ENCODE measurements at places on chromosomes 6 and 20.
A peak's percentile ranks its signal among the peaks of the same experiment; 100 is the strongest.

- no peak for DNase-seq
These were observed 249.5 kb downstream of the ZFAND3 start for GRCh38 chr6:38068854-38069590.

DNA sequence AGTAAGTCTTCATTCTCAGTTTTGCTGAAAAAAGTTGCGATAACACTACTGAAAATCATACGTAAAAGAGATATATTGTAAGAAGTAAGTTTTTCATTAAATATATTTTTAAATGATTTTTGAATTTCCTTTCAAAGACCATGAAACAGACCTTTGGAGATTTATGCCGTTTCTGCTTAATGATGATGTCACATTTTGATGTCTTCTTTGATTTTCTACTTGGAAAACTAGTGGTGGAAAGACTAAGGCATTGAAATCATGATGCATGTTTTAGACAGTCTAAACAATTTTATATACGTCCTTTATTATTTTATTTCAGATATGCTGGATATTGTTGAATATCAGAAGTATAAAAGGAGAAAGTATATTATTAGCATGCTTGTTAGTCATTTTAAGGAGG is 33.7 kb downstream of the EYA4 start:
- DNase-seq, result no peak

DNA sequence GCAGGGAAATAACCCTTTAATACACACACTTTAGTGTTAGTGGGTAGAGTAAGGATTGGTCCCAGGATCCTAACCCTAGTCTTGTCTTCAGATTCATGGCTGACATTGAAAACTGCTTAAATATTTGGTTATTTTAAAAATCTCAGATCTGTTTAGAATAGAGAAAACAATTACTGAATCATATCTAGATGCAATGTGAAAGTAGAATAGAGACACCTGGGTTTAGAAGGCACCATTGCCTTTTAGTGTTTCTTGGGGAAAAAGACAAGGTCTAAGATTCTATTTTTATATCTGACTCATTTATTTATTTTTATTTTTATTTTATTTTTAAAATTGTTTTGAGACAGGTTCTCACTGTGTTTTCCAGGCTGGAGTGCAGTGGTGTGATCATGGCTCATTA is 6.0 kb downstream of the DDX43 start:
- no peak for DNase-seq

DNA sequence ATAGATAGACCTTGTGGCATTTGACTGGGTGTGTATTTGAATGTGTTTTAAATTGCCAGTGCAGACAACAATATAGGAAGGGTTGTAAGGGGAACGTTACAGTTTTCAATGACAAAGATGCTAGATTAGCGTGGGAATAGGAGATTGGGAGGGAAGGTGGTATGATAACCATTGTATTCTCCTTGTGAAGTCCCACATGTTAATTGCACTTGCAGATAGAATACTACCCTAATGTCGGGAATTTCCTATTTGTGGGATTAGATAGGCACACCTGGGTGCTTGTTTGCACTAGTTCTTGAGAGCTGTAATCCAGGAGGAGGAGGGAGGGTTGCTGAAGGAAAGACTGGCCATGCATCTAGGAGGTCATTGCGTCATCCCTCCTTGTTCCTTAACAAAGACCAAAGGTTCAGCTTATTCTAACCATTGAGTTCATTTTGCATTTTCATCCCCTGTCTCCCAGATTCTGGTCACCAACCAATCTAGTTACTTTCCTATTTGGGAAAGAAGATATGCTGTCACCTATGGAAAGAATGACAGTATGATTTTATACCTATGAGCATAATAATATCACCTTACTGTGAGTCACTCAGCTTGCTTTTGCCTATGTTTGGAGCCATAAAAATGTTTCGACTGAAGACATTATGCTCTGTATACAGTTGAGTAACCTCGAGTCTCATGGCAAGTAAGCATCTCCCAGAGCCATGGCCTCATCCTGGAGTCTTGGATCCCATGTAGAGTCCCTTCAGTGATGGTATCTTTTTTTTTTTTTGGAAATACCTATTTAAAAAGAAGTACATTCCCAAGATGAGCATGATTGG is 201.5 kb downstream of the DTNBP1 start:
- no peak for DNase-seq

DNA sequence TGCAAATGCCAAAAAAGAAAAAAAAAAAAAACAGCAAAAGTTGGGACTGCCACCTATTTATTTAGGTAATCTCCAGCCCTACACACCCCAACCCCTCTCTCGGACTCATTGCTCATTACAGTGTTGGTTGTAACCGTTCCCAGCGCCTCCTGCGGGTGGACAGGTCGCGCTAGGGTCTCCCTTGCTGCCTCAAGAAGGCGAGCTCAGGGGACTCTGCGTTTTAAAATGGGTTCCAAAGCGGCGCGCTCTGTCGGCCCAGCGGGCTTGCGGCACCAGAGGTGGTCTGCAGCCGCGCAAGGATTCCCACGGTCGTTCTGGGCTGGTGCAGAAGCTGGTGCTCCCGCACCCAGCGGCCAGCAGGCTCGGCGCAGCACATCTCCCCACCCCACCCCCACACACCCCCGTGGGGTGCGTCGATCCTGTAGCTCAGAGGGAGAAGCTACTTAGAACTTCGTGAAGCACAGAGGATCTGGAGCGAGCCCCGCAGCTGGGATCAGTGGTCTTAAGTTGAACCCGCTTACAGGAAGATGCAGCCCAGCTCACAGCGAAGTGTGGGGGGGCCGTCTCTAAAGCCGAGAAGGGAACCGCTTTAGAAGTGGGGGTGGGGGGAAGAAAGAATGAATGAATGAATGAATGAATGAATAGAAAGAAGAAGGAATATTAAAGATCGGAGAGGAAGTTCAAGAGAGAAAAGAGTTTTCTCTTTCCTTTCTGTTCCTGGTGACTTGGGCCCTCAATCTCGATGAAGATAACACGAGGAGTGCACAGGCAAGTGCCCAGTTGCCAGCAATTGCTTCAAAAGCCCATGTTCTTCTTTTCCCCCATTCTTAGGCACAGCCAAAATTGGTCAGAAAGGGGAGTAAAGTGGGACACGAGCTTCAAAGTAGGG is 780 bp downstream of the TFAP2A start:
- peak; percentile 73 for DNase-seq

DNA sequence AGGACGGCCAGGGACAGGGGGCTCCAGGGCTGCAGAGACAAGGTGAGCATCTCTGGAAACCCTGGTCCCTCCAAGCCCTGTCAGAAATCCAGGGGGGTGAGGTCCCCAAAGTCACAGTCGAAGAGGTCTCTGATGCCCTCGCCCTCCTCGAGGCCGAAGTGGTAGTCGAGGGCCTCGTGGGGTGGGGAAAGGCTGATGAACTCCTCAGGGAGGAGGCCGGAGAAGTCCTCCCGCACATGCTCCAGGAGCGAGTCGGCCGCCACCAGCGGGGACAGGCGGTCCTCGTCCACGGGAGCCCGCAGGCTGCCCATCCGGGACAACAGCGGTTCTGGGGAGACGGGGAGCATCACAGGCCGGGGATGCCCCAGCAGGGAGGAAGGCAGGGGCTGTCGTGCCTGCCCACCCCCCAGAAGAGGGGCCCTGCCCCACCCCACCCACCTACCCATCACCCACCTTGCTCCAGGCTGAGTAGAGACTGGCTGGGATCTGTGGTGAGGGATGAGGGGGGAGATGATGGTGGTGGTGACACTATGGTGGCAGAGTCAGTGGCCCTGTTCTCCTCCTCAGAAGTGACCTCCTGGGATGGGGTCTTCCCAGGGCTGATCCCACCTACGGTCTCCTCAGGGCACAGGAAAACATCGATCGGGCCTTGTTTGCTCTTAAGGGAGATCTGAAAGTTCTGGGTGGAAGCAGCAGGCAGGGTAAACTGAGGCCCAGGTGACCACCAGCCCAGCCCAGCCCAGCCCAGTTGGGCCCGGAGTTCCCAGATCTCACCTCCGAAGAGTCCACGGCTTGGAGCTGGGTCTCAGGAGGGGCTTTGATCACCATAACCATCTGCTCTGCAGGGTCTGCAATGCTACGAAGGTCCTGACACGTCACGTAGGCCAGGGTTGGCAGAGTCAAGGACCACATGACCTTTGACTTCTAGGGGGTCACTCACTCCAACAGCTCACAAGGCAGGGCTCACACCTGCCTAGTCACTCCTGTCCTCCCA is 2.7 kb upstream of the NECAB3 start:
- DNase-seq, result no peak

DNA sequence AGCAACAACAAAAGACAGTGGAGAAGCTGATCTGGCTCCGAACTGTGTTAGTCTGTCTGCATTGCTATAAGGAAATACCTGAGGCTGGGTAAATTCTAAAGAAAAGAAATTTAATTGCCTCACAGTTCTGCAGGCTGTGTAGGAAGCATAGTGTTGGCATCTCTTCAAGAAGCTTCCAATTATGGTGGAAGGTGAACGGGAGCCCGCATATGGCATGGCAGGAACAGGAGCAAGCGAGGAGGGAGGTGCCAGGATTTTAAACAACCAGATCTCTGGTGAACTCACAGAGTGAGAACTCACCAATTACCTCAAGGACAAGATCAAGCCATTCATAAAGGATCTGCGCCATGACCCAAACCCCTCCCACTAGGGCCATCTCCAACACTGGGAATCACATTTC is 293.5 kb downstream of the SMOC2 start:
- no peak for DNase-seq

- peak; percentile 51 for DNase-seq
These were observed 13.6 kb upstream of the CALHM6 start for GRCh38 chr6:116447496-116448011.

DNA sequence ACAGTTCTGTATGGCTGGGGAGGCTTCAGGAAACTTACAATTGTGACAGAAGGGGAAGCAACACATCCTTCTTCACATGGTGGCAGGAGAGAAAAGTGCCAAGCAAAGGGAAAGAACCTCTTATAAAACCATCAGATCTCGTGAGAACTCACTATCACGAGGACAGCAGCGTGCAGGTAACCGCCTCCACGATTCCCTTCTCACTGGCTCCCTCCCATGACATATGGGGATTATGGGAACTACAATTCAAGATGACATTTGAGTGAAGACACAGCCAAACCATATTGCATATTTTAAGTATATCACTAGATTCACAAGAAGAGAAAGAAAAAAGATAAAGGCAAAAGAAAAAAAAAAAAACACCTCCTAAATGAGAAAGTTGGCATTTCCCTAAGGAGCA is 431.9 kb upstream of the RGS17 start:
- no peak for DNase-seq

GRCh38 chr6:23445157-23445710 is 680.8 kb upstream of the NRSN1 start:
- no peak for DNase-seq

- DNase-seq, result no peak
These were observed 176.3 kb downstream of the SCP2D1 start for GRCh38 chr20:18989736-18990474.

DNA sequence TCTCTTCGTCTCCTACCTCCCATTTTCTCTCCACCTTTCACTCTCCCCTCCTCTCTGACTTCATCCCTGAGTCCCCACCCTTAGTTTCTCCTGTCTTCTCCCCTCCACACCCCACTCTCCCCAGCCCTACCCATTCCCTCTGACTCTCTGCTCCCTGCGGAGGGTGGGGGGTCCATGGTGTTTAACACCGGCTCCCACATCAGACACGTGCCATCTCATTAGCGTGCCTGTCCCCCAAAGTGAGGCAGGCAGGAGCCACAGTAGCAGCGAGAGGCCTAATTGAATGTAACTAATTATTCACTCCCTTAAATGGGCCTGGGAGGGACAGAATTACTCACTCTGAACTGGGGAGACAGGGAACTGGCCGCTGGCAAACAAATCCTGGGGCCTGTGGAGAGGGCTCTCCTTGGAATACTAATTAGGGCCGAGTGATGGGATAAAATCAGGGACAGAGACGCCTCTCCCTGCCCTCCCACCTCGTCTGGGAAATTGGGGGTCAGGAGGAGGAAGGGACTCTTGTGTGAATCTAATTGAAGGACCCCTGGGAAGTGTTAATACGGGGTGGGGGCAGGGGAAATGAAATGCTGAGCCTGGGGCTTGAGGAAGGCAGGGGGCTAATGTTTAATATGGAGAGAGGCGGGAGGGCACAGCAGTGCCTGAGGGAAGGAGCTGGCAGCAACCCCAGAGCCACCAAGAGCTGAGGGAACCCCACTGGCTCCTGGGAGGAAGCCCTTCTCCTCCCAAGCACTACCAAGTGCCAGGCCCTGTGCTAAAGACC is 17.9 kb downstream of the CD40 start:
- no peak for DNase-seq

DNA sequence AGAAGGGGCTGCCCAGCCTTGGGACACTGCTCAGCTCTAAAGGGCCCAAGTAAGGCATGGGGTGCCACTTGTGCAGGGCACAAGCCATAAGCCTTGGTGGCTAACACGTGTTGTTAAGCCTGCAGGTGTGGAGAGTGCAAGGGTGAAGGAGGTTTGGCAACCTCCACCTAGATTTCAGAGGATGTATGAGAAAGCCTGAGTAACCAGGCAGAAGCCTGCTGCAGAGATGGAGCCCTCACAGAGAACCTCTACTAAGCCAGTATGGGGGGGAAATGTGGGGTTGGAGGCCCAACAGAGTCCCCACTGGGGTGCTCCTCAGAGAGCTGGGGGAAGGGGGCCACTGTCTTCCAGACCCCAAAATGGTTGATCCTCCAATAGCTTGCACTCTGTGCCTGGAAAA is 32.6 kb downstream of the SERINC1 start:
- no peak for DNase-seq

DNA sequence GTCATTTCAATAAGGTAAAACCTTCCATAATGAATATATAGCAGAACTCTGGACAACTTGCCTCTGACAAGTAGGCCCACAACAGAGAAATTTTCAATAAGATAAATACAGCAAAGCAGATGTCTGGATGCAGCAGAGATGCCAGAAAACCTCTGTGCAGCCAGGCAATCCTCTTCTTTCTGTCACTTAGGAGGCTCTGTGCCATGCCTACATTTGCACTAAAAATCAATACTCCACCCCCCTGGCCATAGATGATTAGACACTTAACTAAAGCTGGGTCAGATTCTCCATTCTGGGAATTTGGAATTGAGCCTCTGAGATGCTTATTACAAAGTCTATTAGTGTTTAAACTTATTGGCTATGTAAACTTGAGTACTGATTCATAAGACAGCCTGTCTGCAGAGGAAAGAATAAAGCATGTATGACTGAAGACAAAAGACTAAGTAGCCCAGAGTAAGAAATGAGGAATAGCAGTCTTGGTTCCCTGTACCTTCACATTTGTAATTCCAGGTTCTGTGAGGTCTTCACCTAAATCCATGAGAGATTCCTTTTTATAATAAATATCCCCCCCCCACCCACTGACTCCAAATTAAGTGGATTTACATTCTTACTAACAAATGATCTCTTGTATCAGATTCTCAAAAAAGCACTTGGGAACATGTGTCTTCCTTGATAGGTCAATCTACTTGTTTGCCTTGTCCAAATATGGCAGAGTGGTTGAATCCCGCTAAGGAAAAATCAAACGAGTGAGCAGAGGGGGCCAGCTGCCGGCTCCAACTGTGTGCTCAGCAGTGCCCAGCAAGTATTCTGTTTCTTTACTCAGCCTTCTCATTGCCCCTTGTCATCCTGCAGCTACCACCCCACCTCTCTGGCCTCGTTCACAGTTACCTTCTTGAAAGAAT is 20.4 kb downstream of the MAN1A1 start:
- no peak for DNase-seq

- no peak for DNase-seq
These were observed 46.1 kb downstream of the SYNJ2 start for GRCh38 chr6:158027590-158028285.

GRCh38 chr20:45036044-45036755 is 64.7 kb downstream of the KCNS1 start:
- DNase-seq, result no peak

All from amniotic stem cell (primary cell).